ENCODE measurements at places on chromosomes 3 and 15.

DNA sequence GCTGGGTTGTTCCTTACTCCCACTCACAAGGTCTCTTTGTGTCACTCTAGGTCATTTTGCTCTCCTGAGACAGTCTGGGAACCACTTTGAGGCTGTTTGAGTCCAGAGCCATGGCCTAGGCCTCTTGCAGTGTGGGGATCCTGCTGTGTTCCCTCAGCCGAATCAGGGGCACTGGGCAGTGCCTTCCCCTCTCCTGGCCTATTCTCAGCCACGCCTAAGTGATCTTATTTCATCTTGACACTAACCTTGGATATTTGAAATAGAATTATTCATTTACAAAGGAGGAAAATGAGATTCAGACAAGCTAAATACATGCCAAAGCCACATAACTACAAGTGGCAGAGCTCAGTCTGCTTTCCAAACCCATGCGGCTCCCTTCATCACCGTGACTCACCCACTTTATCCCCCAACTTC, 557.2 kb upstream of the TBL1XR1 start:
- no peak for DNase-seq

DNA sequence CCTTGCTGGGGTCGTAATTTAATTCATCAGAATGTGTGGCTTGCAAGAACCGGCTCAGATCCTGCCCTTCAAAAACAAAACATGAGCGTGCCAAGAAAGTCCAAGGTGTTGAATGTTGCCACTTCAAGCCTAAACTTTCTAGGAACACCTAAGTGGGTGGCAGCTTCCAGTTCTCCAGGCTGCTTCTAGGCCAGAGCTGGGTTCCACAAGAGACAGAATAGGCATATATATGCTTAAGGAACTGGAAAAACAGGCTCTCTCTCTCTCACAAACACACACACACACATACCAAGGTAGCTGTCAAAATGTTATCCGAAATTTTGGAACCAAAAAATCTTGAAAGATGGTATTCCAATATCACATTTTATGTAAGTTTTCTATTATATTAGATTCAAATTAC, 890 bp upstream of the ADIPOQ start:
- no peak for DNase-seq

- DNase-seq: no peak
These were observed 190.7 kb upstream of the MCTP2 start for GRCh38 chr15:94040541-94041248.

DNA sequence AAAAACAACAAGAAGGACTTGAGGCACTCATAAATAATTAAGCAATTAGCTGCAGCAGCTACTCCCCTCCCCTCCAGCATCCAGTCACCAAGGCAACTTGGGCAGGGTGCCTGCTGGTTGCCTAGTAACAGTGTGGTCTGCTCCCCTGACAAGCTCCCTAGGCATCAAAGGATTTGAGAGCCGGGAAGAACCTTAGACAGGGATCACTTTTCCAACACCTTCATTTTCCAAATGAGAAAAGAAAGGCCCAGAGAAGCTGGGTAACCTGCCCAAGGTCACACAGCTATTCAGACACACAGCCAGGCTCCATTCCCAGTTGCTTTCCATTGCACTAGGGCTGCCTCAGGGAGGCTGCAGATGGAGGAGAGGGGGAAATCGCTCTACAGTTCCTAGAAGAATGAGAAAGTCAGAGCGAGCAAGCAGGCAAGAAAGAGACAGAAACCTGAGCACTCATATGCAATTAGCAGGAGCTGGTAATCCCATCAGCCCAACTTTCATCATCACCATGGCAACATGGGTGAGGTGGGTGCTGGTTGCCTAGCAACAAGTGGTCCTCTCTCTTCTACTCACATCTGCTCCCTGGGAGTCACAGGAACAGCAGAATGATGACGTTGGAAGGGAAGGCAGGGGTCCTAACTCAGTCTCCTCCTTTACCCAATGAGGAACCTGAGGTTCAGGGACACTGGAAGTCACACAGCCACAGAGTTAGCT, 3.6 kb upstream of the EIF4E3 start:
- DNase-seq: no peak

- DNase-seq: no peak
These were observed 99.9 kb upstream of the MLF1 start for GRCh38 chr3:158470944-158471638.

DNA sequence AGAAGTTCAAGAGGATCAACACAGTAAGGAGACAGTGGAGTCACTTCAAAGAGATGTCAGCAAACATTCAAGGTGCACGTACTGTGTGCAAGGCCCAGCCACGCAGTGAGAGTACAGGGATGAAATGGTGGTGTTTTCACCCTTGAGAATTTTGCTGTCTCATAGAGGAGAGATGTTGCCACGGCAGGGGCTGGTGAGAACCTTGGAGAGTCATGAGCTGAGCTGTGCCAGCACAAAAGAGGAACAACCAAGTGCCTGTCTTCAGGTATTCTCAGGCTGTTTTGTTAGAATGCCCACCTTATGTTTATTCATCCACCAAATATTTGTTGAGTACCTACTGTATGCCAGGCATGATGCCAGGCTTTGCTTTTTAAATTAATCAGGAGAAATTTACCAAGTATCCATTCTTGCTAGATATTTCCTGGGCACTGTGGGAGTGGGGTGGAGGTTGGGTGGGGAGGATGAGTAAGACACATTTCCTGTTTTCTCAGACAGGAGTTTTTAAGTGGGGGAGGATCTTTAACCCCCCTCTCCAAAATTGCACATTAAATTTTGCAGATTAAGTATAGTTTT, 72.6 kb downstream of the SLC6A11 start:
- no peak for DNase-seq

DNA sequence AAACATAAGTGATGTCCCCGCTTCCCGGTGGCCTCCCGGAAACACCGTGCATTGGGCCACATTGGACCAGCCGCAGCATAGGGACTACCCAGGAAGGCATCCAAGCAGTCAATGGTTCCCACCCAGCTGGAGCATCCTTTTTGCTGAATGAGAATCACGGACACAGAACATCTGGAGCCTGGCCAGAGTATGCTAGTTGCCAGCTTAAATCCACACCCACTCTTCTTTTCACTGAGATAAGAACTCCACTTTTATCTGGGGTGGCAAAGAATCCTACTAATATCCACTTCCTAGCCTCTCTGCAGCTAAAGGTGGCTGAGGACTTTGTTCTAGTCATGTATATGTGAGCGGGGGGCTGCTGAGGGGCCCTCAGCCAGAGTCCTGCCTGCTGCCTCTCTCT, 95.2 kb upstream of the PLXNA1 start:
- DNase-seq: no peak

DNA sequence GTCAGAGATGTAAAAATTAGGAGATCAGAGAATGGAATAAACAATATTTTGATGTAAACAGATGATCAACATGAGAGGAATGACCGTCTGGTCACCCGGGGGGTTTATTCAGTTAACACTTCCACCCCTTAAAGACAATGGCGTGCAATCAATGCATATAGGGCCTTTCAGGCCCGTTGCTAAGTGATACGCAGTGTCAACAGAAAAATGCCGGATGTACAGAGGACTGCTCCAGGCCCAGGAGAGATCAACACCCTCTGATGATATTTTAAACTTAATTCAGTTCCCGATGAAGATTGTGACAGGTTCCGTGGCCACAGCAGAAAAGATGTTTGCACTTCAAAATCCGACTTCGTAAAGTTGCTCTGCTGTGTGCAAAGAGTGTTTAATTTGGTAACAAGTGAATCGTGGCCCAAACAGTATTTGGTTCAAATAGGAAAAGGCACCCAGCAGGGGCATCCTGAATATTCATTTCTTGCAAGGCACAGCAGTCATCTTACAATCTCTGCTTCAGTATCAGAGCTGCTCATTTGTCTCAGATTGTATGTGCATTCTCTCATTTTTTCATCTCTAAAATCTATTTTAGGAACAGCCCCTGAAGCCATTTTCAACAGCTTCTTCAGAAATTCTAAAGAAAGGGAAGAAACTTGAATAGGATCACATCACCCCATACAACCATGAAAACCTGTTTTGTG, 72.6 kb downstream of the FOXB1 start:
- DNase-seq: no peak

DNA sequence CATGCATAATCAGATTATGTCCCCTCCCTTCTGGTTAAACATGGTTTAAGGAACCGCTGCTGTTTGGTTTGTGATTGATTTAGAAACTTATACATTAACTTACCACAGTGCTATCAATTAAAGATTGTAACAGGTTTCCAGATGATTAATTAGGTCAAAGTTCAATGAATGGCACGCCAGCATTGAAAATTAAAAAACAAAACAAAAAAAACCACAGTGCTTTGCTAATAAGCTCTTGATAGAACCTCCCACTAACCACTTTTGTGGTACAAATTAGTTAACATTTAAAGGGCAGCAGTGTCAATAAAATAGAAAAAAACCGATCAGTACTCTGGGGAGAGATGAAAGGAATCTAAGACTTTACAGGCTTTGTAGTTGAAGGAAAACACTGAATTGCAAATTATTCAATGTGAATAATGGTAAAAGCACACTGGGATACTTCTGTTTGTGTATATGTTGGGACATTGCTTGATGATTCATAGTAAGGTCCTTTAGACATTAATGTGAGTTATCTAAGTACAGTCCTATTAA, 7.6 kb upstream of the C3orf38 start:
- DNase-seq: no peak

DNA sequence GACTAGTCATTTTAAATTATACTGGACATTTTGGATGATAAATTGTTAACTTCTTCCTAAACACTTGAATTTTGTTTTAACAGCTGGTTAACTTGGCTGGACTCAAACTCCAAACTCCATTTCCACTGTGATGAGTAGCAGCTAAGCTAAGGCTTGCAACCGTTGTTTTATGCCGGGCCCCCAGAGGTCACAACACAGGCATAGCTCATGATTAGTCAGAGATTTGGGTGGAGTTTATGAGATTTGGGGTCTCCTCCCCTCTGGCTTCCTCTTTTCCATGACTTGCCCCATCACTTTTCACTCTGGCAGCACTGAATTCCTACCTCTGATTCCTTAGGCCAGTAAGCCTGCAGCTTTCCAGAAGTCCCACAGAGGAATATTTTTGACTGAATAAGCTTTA, 12.8 kb downstream of the THAP10 start:
- DNase-seq: no peak

GRCh38 chr15:42911058-42911592, 9.5 kb downstream of the TTBK2 start:
- no peak for DNase-seq

DNA sequence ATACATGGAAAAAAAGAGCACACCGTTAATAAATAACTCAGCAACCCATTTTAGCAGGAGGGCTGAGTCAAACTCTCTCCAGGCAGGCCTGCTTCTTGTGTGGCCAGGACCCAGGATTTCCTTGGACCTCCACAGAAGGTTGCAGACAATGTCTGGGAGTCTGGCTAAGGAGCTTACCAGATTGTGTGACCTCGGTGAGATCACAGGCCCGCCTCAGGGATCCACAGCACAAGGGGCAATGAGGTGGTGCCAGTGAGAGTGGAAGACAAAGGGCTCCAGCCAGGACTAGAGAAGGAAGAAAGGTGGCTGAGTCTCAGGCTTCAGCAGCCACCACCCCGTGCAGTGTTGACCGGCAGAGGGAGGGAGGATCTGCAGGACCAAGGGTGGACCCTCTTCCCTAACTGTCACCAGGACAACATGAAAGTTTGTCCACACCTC, 32.2 kb upstream of the SEC22A start:
- DNase-seq: no peak

Measured in HepG2 (cell line).